ENCODE measurements at places on chromosomes 1 and 21.
A peak's percentile ranks its signal among the peaks of the same experiment; 100 is the strongest.

DNA sequence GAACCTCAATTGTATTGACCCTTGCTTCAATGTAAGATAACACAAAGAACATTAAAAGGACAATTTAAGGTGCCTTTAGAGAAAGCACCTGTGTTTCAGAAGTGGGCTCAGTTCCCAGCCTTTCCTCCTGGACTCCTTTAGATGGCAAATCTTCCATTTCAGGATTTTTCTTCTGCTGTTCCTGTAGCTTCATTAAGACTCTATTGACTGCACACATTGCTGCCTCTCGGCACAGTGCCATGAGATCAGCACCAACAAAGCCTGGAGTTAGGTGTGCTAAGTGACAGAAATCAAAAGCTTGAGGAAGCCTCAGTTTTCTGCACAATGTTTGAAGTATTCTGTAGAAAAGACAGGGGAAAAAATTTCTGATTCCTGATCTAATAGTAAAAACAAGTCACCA is 40.6 kb downstream of the NVL start:
- no peak for DNase-seq

- no peak for DNase-seq
Measured at GRCh38 chr1:199861020-199861795, 166.3 kb upstream of the NR5A2 start.

- DNase-seq: no peak
Measured at GRCh38 chr1:110572751-110573150, 33.4 kb downstream of the KCNA2 start.

DNA sequence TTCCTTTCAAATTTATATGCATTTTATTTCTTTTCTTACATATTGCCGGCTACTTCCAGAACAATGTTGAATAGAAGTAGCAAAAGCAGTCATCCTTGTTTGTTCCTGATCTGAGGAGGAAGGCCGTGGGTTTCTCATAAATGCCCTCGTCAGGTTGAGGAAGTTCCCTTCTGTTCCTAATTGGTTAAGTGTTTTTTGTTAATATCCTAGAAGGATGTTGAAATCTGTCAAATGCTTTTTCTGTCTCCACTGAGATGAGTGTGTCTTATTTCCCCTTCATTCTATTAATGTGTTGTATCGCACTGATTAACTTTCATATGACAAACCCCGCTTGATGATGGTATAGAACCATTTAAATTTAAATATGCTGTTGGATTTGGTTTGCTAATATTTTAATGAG is 15.4 kb downstream of the TTLL10 start:
- no peak for DNase-seq

DNA sequence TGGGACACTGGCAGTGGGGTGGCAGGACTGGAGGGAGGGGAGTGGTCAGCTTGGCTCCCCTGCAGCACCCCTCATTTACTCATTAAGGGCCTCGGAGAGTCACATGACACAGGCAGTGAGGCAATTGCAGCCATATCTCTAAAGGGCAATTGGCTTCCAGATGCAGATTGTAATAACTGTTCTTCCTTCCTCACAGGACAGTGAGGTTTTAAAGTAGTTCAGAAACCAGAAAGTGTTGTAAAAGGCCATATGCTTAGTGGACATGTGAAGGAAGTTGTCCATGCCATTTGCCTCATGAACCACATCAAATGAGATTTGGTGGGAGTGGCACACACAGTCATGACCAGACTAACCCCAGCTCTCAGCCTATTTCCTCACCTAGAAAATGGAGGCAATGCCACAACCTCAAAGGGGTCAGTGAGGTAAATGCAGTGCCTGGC is 11.1 kb downstream of the MTX1 start:
- no peak for DNase-seq

- DNase-seq: no peak
Measured at GRCh38 chr1:30023339-30024022, 699.9 kb downstream of the MATN1 start.

DNA sequence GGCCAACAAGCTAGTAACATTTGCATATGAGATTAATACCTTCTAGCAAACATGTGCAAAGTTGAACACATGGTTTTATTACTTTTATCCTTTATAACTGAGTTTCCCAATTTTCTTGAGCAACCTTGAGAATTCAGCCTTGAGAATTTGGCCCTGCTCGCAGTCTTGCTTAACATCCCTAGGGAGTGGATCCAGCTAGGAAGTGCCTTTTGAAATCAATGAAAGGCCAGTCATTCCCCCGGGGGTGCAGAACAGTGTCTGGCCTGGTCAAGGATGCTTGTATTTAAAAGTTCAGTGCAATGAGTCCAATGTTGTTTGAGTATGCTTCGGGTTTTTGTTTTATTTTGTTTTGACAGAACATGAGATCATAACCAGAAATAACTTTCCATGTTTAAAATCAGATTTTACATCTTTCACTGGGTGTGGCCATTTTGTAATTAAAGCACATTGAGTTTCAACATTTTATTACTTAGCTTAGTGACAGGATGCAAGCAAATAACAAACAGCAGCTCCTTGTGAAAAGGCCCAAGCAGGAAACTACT is 16.7 kb downstream of the PALMD start:
- no peak for DNase-seq

- DNase-seq: no peak
Measured at GRCh38 chr1:19407494-19408096, 77.7 kb downstream of the CAPZB start.

- no peak for DNase-seq
Measured at GRCh38 chr21:38249256-38249655, 7.5 kb upstream of the KCNJ15 start.

GRCh38 chr1:39635205-39635870 is 4.1 kb downstream of the HEYL start:
- DNase-seq: no peak

GRCh38 chr21:22211943-22212342 is 1213.7 kb downstream of the NCAM2 start:
- no peak for DNase-seq

- DNase-seq: no peak
Measured at GRCh38 chr1:230300322-230301301, 125.5 kb downstream of the PGBD5 start.

- peak; percentile 44 for DNase-seq
Measured at GRCh38 chr1:83931658-83932253, 67.2 kb downstream of the TTLL7 start.

DNA sequence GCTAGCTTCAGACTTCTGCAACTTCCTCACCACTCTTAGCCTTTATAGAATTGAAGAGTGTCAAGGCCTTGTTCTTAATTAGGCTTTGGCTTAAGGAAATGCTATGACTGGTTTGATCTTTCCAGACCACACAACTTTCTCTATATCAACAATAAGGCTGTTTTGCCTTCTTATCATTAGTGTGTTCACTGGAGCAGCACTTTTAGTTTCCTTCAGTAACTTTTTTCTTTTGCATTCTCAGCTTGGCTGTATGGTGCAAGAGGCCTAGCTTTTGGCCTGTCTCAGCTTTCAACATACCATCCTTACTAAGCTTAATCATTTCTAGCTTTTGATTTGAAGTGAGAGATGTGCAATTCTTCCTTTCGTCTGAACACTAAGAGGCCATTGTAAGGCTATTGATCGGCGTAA is 8.6 kb downstream of the PRKACB start:
- DNase-seq: no peak

DNA sequence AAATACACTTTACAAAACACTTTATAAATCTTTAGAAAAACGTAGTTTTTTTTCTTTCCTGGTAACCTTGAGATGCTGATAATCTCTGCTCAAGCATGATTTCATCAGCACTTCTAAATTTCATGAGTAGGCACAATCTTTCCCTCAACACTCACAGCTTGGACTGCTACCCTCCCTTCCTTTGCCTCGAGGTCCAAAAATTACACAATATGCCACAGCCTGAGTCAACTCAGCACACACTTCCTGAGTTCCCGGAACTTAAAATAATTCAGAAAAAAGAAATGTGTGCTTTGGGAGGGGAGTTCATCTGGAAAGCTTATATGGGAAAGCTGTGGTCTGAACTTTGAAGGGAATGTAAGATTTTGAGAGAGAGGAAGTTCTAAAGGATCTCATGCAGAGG is 5.9 kb downstream of the CLCA2 start:
- peak; percentile 43 for DNase-seq

DNA sequence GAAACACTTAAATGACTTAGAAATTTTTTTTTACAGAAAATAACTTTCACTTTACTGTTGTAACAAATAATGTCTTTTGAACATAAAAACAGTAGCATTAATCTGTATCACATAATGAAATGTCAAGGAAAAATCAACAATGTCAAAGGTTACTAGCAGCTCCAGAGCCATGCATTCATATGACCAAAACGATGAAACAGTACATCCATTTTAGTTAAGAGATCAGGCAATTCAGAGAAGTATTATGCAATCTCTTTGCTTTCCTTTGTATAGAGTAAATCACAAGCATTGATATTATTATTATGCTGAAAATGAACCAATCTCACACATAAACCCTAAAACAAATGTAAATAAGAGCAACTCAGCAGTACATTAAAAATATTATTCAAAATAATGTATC is 748.9 kb downstream of the PLA2G4A start:
- no peak for DNase-seq

DNA sequence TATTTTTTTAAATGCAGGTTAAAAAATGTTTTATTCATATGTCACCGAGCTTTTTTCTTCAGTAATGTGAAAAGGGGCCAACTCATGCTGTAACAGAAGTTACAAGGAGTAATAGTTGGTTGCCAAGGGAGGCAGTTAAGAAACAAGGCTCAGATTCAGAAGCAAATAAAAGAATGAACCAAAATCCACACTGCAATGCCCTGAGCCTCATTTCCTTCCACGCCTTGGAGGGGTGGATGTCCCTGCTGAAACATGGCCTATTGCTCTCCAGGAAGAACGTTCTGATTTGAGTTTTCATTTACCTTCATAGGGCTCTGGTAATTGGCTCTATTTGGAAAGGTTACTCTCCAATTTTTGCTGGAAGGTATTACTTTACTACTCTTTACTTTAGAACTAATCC is 24.4 kb downstream of the ALG14 start:
- no peak for DNase-seq

DNA sequence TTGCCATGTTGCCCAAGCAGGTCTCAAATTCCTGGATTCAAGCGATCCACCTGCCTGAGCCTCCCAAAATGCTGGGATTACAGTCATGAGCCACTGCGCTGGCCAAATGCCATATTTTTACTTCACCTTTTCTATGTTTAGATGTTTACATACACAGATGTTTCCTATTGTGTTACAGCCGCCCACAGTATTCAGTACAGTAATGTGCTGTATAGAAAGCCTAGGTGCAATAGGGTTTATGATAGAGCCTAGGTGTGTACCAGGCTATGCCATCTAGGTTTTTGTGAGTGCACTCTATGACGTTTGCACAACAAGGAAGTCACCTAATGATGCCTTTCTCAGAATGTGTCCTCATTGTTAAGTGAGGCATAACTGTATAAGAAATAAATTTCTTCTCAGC is 153.4 kb downstream of the CHRM3 start:
- no peak for DNase-seq

DNA sequence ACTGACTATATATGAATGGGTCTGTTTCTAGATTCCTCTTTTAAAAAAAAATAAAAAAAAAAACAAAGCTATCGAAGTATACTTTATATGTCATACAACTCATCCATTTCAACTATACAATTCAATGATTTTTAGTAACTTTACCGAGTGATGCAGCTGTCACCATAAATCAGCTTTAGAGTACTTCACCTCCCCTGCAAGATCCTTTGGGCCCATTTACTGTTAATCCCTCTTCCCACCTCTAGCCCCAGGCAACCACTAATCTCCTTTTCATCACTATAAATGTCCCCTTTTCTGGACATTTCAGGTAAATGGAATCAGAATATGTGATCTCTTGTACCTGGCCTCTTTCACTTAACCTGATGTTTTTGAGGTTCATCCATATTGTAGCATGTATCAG is 133.9 kb downstream of the PEX14 start:
- DNase-seq: no peak

DNA sequence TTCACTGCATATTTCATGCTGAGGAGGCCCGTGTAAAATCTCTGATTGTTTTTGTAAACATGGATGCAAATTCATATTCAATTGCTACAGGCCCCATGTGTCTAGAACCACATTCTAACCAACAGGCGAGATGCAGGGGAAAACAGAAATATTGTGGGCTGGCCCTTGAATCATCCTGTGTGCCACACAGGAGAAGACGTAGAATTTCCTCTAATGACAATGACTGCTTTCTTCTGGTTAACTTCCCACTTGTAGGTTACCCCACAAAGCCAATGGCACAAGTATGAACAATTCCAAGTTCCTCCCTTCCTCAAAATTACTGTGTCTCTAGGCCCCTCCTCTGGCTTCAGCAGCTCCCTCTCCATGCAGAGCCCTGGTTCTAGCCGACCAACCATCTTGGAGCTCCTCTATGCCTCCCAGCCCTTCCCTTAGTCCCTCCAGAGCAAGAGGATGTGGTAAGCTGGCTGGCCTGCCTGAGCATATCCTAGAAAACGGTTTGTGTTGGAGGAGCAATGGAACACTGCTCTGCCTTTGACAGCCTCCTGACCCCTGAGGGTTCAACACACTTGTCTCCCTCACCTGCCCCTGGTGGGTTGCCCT is 205.2 kb downstream of the HS2ST1 start:
- DNase-seq: no peak

DNA sequence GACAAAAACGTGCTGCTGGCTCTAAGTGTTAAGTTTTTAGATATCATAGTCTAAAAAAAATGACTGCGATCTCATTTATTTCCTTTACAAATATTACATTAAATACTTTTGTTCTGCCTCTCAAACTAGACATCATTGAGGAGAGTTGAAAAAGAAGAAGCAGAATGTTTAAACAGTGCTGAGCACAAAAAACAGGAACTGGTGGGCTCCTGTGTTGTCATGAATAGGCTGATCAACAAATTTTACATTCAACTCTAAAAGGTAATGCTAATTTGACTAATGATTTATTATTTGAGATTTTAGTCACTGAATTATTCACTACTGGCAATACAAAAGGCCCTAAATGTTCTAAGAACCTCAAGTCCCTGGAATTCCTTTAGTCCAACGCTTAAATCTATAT is 66.1 kb downstream of the GPATCH2 start:
- no peak for DNase-seq

GRCh38 chr1:17420391-17420918 is 19.0 kb downstream of the RCC2 start:
- no peak for DNase-seq

DNA sequence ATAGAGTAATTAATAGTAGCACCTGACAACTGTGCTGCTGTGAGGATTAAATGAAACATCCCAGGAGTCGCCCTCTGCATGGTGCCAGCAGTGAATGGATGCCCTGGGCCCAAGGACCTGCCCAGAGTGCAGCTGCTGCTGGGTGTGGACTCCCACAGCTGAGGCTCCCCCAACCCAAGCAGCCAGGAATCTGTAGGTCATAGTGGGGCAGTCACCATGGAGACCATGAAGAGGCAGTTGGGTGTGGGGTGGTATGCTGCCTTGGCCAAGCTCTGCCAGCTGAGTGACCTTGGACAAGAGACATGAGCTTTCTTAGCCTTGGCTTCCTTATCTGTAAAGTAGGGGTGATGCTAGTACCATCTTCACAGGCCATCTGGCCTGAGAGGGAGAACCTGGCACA is 9.4 kb downstream of the OLIG2 start:
- no peak for DNase-seq

GRCh38 chr1:46440478-46440877 is 46.4 kb downstream of the FAAH start:
- DNase-seq: no peak

- DNase-seq: no peak
Measured at GRCh38 chr1:33494929-33495328, 22.5 kb downstream of the ZSCAN20 start.

Data from A172 (cell line).